Regular cardiac myocyte (primary cell): ENCODE measurements at places on chromosomes 3 and 15. TPM values are rescaled to one million over a fixed set of nuclear protein-coding genes. Genes with fewer than 3 reads are reported as not detected.

Gene GABRA5
- 0.28 TPM in 1 of 2 replicates, not detected in the other for total RNA-seq

Gene FAM131A
- 22.0 and 24.5 TPM in 2 replicates for total RNA-seq

Gene C3orf85
- not detected in 2 replicates for total RNA-seq

Gene CRYGS
- 0.56 and 0.77 TPM in 2 replicates for total RNA-seq

Gene RTP3
- total RNA-seq, result not detected in 2 replicates

Gene THBS1
- 1,847 and 5,888 TPM in 2 replicates for total RNA-seq

Gene CPN2
- not detected in 2 replicates for total RNA-seq

Gene CCDC174
- total RNA-seq, result 6.9 and 9.3 TPM in 2 replicates

Gene INSYN1
- 1.5 and 1.7 TPM in 2 replicates for total RNA-seq

Gene ZNF774
- total RNA-seq, result 1.7 and 3.1 TPM in 2 replicates

Gene SPATA12
- not detected in 2 replicates for total RNA-seq

Gene ZBTB47
- 28.6 and 29.6 TPM in 2 replicates for total RNA-seq

Gene CLCN2
- 1.7 and 3.3 TPM in 2 replicates for total RNA-seq

Gene P3H2
- total RNA-seq, result 37.2 and 56.0 TPM in 2 replicates

Gene GOLGA6D
- under 0.01 TPM in 1 of 2 replicates, not detected in the other for total RNA-seq
